ENCODE measurements at places on chromosomes 7 and 10.

DNA sequence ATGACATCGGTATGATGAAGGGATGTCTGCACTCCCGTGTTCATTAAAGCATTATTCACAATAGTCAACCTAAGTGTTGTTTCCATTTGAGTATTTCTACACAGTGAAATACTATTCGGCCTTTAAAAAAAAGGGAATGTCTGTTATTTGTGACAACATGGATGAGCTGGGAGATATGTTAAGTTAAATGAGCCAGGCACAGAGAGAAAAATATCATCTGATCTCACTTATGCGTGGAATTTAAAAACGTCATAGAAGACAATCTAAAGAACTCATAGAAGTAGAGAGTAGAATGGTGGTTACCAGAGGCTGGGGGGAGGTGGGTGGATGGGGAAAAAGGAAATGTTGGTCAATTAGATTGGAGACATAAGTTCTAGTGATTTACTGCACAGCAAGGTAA lies 753.3 kb downstream of the GRM8 start:
- DNase-seq = no peak

GRCh38 chr7:112646783-112647182 lies 143.4 kb downstream of the TMEM168 start:
- DNase-seq = no peak

GRCh38 chr10:340646-341045 lies 205.4 kb downstream of the ZMYND11 start:
- DNase-seq = no peak

GRCh38 chr10:42937048-42937447 lies 139.8 kb upstream of the RET start:
- DNase-seq = no peak

DNA sequence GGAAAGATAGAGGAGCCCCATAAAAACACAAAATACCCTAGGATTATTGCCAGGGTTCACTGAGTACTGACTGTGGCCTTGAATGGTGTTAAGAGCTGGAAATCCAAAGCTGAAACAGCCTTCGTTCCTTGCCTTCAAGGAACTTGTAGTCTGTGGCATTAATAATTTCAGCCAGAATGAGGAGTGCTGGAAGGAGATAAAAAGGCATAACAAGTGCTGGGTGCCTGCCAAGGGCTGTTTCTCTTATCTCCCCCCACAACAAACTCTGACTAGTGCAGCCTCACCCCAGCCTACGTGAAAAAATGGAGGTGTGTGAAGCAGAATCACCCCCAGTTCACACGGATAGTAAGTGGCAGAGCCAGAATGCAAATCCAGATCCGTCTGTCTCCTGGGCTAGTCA lies 199.1 kb upstream of the LYZL2 start:
- DNase-seq = no peak

- DNase-seq = no peak
These were observed 150.7 kb upstream of the PRR15 start for GRCh38 chr7:29412912-29413311.

DNA sequence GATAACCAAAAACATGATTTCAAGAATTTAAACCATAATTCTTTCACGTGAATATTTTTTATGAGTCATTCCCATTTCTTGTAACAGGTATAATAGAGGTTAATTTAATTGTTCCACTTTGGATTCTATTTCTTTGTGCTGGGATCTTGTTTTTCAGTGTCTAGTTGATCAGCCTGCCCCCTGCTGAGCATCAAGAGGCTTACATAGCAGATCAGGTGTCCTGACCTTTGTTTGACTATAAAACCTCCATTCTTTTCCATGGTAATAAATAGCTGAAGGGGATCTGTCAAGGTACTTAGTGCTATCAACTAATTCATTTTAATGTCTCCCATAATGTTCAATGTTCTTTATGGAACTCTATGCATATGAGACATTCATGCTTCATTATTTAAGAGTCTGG lies 4.9 kb downstream of the COL17A1 start:
- no peak for DNase-seq

GRCh38 chr10:131997366-131998049 lies 15.8 kb upstream of the BNIP3 start:
- no peak for DNase-seq

DNA sequence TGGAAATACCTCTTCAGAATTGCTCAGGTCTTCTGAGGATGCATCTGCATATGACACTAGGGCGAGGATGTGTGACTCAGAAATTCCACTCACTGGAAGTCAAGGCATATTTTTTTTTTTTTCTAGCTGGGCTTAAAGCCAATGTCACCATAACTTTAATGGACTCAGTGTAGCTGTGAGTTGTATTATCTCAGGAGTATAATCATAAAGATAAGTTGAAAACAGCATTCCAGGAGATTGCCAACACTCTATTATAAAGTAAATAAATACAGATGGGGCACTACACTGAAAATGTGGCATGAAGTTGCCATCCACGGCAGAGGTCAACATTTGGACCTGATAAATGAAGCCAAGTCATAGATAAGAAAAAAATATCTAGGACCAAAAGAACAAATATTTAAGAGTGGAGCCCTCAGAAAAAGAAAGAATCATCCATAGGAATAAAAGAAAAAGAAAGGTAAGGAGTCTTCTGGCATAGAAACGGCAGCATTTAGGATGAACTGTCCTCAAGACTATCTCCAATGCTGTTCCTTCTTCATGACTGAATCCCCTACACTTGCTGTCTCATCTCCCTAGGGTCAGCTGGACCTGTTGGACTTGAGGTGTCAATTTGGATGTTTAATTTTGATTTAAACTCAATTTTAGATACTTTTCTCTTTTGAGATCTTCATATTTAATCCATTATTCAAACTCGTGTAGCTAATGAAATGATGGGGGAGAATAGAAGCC lies 72.9 kb upstream of the CAV2 start:
- no peak for DNase-seq

- DNase-seq = no peak
These were observed 19.6 kb downstream of the TTYH3 start for GRCh38 chr7:2651336-2651735.

DNA sequence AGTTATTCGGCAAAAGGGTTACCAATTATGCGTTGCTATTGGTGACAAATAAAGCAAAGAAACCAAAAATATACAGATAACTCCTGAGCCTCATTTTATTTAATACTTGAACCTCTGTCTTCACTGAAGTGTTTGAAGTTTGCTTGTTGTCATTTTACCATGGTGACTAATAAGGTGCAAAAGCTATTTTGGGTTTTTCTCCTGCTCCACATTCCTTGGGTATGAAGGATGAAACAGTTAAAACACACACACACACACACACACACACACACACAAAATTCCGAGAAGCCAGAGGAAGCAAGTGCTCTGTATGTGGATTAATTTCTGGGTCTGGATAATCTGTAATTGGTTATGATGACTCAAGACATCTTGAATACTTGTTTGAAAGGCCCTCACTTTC lies 246.5 kb downstream of the COBL start:
- no peak for DNase-seq

Data from activated CD8-positive, alpha-beta memory T cell treated with anti-CD3 and anti-CD28 coated beads, Interleukin-2, amount 50 U/mL, for 48 hours (primary cell).